ENCODE measurements at places on chromosomes 12 and 14. TPM values are rescaled to one million over a fixed set of nuclear protein-coding genes. Genes with fewer than 3 reads are reported as not detected.

The MON2 gene
- 30.8 TPM for total RNA-seq

The KRT72 gene
- total RNA-seq, result 0.11 TPM

The LALBA gene
- total RNA-seq, result not detected

The PSMA6 gene
- 197 TPM for total RNA-seq

The SAMD15 gene
- total RNA-seq, result 0.30 TPM

The AMDHD1 gene
- 1.1 TPM for total RNA-seq

The NTF3 gene
- total RNA-seq, result 1.5 TPM

The GLT1D1 gene
- 1.5 TPM for total RNA-seq

The HCAR3 gene
- total RNA-seq, result not detected

The RHOJ gene
- not detected for total RNA-seq

The CPNE6 gene
- total RNA-seq, result not detected

The KRT1 gene
- total RNA-seq, result not detected
